ENCODE measurements at places on chromosomes 3 and 15.
A peak's percentile ranks its signal among the peaks of the same experiment; 100 is the strongest.

- DNase-seq: no peak
Observed at GRCh38 chr3:179265875-179266274, 15.0 kb upstream of the KCNMB3 start.

GRCh38 chr3:189806171-189806951 is 175.2 kb downstream of the TP63 start:
- DNase-seq: peak; percentile 10

GRCh38 chr3:182424006-182424405 is 369.3 kb upstream of the ATP11B start:
- no peak for DNase-seq

GRCh38 chr3:9792405-9793160 is at the start of the genes ARPC4 and TADA3:
ARPC4 (plus strand) TSS chr3:9793082; CDS start chr3:9793122, 40 bp downstream.
TADA3 (minus strand) TSS chr3:9792473; CDS start chr3:9791466, 1,007 bp downstream.
- DNase-seq: peak; percentile 87

DNA sequence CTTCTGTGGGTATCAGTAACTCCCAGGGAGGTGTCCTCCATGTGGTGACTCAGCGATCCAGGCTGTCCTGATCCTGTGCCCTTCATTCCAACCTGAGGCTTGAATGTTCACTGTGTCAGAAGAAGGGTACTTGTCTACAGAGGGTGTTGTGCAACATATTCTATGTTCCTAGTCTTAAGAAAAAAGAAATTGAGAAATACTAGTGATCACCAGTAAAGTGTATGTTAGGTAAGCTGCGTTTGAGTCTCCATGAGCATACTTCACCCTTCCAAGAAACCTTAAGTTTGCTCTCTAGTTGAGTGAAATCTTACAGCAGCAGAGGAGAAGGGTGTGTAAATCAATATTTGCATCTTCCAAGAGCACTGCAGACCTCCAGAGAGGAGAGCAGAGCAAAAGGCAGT is 122.2 kb upstream of the SLC24A5 start:
- no peak for DNase-seq

- DNase-seq: no peak
Observed at GRCh38 chr15:78105476-78106241, 13.3 kb downstream of the SH2D7 start.

- no peak for DNase-seq
Observed at GRCh38 chr15:67794832-67795574, 30.3 kb upstream of the SKOR1 start.

DNA sequence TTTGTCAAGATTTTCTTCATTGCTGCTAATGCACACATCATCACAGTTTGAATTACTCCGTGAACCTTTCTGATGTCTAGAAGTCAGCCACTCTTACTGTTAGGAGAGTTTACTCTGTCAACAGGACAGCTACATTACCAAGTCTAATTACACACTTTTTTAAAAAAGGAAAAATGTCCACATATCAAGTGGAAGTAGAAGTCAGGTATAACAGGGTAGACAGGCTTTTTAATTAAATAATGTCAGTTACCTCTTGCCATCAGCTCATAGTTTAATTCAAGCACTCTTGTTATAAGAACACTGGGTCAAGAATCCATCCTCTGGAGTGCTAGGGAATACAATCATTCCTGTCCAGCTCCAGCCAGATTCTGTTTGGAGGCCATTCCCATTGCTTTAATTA is 232.8 kb downstream of the TAFA4 start:
- DNase-seq: no peak

DNA sequence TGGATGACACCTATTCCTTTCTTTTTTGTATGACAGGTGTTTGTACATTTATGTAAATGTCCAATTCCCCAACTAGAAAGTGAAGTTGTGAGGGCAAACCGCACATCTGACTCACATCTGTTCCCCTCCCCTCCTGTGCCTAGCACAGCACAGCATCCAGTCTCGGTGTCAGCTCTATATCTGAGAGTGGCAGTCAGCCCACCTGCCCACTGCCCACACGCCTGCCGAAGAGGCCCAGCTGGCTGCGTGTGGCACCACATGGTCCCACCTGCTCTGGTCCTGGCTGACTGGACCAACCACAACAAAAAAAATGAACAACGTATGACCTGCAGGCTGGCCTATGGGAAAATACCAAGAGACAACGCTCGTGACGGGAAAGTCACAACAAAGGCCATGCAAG is 62.8 kb downstream of the XXYLT1 start:
- DNase-seq: no peak

DNA sequence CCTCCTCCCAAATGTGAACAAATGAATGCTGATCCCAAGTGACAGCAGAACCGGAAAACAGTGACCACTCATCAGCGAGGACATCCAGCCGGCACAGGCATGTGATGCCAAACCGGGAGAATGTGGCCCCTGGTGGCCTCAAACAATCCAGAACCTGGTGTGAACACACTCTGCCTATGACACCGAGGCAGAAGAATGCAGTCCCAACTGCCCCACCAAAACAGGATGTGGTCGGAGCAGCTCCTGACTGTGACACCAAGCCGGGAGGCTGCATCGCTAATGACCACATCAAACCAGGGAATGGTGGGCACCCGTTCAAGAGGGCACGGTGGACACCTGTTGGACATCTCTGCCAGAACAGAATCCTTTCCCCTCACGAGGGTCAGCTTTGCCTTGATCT is 15.4 kb downstream of the SCN5A start:
- no peak for DNase-seq

DNA sequence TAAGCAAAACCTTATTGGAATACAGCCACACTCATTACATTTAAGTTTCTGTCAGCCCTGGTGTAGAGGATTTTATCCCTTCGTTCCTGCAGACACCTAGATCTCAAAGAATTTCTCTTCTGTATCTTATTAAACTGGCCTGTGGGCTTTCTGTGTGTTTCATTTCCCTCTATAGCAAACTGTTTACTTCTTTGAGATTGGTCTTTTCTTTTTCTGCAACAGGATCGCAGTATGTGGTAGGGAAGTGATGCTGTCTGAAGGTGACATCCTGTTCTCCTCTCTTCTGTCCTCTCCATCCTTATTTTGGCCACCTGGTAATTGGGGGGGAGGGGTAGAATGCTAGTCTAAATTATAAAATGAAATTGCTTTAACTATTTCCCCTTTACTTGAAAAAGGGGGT is 25.5 kb downstream of the ATP1B3 start:
- DNase-seq: no peak

GRCh38 chr15:44541282-44541958 is 4.5 kb downstream of the EIF3J start:
- no peak for DNase-seq

DNA sequence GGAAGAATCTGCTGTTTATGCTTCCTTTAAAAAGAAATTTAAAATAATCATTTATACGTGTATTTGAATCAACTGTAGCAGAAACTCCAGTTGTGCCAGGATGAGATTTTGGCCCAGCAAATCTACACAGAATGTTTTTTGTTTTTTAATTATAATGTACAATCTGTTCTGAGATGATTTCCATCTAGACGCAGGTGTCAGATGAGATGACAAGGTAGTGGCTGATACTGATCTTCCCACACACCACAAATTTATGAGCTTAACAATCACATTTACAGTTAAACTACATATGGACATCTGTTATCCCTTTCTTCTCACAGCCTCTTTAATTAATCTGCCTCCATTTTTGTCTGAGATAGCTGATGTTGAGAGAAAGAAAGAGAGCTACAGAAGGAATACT is 23.6 kb downstream of the DCLK3 start:
- no peak for DNase-seq

DNA sequence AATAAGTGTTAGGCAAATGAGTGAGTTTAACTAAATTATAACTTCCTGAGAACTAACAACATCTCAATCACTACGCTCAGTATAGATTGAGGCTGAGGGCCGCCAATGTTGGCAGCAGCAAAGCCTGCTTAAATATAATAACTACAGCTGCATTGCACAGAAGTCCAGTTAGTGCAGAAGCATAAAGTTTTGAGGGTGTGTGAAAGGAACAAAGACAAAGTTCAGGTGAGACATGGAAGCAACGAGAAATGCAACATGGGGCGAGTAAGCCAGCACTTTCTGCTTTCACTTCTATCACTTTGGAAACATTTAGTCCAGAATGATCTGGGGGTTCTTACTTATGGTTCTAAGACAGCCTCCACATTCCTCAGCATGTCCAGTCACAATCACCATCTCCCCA is 1052.3 kb upstream of the CFAP20DC start:
- no peak for DNase-seq

DNA sequence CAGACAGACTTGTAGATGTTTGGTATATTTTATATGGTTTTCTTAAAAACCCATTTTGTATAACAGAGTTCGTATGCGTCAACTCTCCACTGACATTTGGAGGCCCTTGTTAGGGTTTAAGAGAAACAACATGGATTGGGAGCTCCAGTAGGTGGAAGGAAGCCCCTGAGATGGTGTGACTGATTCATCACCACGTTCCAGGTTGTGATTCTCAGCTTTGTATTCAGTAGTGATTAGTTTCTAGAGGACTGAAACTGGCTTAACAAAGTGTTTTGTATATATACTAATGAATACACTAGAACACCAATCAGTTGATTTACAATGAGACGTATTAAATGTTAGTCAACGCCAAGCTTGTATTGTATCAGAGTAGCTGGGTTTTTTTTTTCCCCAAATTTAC is 33.9 kb downstream of the SNRK start:
- DNase-seq: no peak

- DNase-seq: no peak
Observed at GRCh38 chr3:101902041-101902440, 52.7 kb downstream of the NFKBIZ start.

DNA sequence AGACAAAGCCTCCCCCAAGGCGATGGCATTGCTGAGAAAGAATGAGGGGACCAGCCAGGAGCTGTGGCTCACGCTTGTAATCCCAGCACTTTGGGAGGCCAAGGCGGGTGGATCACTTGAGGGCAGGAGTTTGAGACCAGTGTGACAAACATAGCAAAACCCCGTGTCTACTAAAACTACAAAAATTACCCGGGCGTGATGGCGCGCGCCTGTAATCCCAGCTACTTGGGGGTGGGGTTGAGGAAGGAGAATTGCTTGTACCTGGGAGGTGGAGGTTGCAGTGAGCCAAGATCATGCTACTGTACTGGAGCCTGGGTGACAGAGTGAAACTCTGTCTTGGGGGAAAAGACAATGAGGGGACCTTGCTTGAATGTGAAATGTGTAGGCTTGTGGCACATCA is 402.4 kb upstream of the C2CD4B start:
- no peak for DNase-seq

GRCh38 chr3:37375184-37376127 is 201.1 kb upstream of the LRRFIP2 start:
- DNase-seq: no peak

- DNase-seq: no peak
Observed at GRCh38 chr3:80785475-80785874, 976.0 kb downstream of the GBE1 start.

DNA sequence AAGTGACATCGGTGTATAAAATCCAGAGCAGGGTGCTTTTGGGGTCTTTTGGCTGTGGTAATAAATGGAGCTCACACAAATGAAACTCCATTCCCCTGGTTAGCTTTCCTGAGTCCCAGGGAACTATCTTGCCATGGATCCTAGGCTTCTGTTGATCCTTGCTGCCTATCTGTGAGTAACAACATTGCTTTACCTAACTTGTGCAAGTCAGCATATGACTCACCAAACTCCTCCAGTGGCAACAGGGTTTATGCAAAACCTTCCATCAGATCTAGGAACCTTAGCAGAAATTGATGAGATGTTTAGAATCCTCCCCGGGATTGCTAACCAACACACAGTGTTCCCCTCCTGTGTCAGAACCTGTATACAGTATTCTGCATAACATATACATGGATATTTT is 105.4 kb downstream of the SCAPER start:
- no peak for DNase-seq

DNA sequence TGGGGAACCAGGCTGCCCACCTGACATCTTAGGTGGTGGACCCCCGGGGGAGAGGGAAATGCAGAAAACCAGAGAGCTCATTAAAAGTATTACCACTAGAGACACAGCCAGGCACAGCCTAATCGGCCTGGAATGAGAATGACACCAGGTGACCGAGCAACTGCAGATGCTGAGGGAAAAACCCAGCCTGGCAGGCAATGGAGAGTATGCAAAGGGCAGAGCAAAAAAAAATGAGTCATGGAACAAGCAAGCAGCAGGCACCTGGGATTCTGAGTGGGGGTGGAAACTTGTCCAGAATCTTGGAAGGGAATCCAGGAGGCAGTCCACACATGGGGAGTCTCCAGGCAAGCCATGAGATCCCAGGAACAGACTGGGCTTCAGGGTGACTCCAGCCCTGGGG is 183.7 kb upstream of the LRRN1 start:
- DNase-seq: no peak

DNA sequence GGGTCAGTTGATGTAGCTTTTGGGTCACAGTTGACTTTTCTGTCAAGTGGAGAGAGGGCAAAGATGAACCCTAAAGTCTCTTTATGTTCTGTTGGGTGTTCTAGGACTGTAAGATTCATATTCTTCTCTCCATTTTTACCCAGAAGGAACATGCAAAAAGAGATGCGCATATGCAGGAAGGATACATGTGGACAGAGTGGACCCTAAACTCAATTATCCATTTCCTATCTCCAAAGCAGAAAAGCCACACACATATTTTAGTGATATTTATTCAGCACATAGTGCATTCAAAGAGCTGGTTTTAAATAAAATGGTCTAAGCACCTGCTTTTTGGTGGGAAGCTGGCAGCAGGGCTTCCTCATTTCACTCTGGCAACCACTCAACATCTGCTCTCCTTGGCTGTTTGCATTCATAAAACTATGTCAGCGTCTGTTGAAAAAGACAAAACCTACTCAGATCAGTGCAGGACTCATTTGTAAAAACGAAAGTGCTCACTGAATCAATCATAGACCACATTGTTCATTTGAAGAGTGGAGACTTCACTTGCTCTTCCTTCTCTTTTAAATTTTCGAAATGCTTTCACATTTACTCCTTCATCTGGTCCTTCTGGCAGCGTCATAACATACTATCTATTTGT is 96.6 kb downstream of the SEMA6D start:
- DNase-seq: no peak

GRCh38 chr3:51720292-51721061 is 13.6 kb downstream of the GRM2 start:
- DNase-seq: no peak

Measured in endothelial cell (in vitro differentiated cells).